ENCODE measurements at places on chromosomes 16 and 17. TPM values are rescaled to one million over a fixed set of nuclear protein-coding genes. Genes with fewer than 3 reads are reported as not detected.

Gene ALDOC
- total RNA-seq: 355 TPM

Gene SBK1
- not detected for total RNA-seq

Gene ATP2A1
- 0.44 TPM for total RNA-seq

Gene CPNE7
- not detected for total RNA-seq

Gene IRX3
- total RNA-seq: 11.7 TPM

Gene TMC8
- total RNA-seq: 7.7 TPM

Gene PPP1R9B
- total RNA-seq: 19.7 TPM

Gene NPTX1
- total RNA-seq: not detected

Gene SLC12A3
- not detected for total RNA-seq

Gene ADAD2
- total RNA-seq: 4.4 TPM

Gene BRICD5
- 5.1 TPM for total RNA-seq

Gene PPL
- total RNA-seq: 239 TPM

Gene TMED6
- total RNA-seq: not detected

Gene P2RX5
- total RNA-seq: not detected

Gene MT4
- total RNA-seq: not detected

Gene SAMD14
- total RNA-seq: not detected

Gene SAT2
- 69.6 TPM for total RNA-seq

Gene SEZ6
- total RNA-seq: not detected

Gene PHOSPHO1
- total RNA-seq: not detected

Gene TP53TG3
- total RNA-seq: not detected

Gene SMIM36
- total RNA-seq: not detected

Gene PRRT2
- 3.5 TPM for total RNA-seq

Gene TEKT5
- 0.94 TPM for total RNA-seq

Gene WNT9B
- 0.38 TPM for total RNA-seq

Gene PRSS27
- total RNA-seq: 3.0 TPM

Gene EFNB3
- total RNA-seq: 0.22 TPM

Gene MRPL12
- 31.6 TPM for total RNA-seq

All from subcutaneous adipose tissue (tissue), 4 donors.